NCI-H2029 (cell line): ENCODE measurements at places on chromosomes 12 and 14.

DNA sequence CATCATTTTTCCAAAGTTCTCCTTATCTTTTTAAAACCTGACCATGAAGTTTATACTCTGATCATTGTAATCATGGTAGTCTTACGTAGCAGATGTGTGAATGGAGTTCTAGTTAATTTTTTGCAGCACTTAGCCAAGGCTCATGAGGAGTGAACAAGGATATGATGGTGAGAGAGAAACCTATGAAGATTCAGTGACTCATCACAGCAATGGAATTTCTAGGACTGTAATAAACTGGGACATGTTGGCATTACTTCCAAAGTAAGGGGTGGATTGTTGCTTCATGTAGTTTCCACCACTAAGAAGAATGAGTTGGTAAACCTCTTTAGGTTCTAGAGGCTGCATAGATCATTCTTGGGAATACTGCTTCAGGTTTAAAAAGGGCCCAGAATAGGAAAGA, 102.7 kb downstream of the LRRIQ1 start:
- no peak for DNase-seq

DNA sequence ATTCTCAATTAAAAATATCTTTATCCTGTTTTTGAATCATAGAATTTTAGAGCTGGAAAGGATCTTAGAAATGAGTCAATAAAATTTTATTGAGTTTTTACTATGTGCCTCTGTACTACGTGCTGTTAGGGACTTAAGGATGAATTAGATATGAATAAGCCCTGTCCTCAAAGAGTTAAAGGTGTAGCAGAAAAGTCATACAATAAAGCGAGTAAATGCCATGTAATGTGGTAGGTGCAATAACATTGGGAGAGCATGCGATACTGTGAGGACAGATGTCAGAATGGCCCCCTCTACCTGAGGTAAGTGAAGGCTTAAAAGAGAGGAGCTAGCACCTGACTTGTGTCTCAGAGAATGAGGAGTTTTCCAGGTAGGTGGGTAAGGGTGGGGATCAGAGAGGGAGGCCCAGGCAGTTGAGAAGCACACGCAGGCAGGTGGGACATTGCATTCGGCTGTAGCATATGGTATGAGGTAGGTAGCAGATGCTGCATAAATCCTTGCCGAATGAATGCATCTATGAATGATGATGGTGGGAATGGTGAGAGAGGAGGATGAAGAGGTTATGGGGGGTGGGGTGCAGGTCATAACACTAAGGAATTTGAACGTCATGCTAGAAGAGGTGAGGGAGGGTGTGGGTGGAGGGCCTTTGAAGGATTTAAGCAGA, 35.4 kb upstream of the ATP23 start:
- DNase-seq = no peak

GRCh38 chr12:99810718-99811593, 163.4 kb downstream of the GARIN6 start:
- peak; percentile 82 for DNase-seq

DNA sequence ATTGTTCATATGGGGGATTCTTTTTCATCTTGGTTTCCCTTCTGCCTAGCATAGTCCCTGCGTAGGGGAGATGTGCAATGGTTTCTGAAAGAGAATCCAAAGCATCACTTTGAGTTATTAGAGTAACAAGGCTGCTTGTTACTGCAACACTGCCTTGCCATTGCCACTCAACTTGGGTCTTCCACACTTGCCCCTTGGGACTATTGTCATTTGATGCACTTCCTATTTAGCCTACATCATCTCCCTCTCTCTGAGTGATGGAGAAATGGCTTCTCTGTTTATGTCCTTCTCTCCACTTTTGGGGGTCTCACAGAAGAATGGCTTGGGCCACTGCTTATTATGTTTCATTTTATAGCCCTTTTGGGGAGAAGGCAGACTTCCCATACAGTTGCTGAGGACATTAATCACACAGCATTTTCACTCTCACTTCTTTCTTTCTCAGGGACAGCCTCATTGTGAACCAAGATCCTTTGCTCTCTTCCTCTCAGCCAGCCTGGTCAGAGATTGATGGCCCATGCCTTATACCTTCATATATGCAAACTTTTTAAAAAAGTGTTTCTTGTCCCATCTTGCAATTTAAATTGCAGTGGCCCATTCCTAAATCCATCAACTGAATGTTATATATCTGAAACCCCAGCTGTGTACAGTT, 50.8 kb upstream of the POC1B start:
- no peak for DNase-seq

DNA sequence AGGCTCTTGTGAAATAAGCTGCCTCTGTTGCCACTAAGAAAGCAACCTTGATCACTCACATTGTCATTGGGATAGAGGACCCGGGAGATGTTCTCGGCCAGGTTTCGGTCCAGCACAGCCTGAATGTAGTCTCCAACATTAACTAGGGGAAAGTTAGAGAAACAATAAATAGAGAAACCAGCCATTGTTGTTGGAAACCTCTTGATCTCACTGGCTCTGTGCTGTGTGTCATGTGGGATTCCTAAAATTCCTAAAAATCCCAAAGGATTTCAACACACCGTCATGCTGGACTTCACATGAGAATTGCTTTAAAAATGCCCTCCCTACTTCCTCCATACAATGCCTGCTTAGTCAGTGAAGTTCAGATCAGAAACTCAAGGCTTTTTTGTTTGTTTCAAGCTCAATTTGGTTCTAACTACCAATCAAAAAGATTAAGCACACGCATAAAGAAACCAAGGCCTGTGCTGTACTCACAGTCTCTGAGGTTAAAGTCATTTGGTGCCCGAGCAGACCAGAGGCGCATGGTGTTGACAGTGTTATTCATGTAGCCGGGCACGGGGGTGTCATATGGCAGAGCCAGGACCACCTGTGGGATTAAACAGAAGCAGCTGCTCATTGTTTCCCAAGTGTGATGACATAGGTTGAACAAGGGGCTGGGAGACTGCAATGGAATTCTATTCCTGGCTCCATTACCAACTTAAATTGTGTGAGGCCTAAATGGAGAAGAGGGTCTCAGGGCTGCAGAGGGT, 23.6 kb downstream of the PYGL start:
- DNase-seq = no peak

DNA sequence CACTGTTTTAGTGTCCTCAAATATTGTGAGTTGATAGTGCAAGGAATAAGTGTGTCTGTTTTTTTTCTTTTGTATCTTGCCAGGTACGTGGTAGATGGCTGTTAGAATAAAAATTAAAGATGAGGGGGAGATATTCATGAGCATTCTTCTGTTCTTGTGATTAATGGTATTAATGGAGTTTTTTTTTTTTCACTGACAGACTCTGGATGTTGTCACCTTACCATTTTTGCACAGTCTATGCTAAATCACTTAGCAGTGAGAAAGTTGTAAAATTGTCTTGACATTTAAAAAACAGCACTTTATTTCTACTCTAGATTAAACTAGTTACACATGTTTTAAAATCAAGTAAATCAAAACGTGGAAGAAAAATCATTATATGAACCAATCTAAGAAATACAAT, 204.3 kb downstream of the MDGA2 start:
- no peak for DNase-seq

- no peak for DNase-seq
These were observed 8.3 kb downstream of the PYGL start for GRCh38 chr14:50936016-50936340.
